Activated CD4-positive, alpha-beta T cell treated with anti-CD3 and anti-CD28 coated beads, Interleukin-2, Interleukin-6, amounts not matched to agents 100 ng/mL and 50 ng/mL, durations not matched to agents 16 hours and 8 hours (primary cell): ENCODE measurements at places on chromosomes 7 and 10.
A peak's percentile ranks its signal among the peaks of the same experiment; 100 is the strongest.

GRCh38 chr10:115657161-115657860 lies 564.1 kb downstream of the ATRNL1 start:
- no peak for DNase-seq

- peak; percentile 50 for DNase-seq
Observed at GRCh38 chr7:22700559-22701002, 26.4 kb upstream of the IL6 start.

GRCh38 chr10:46222364-46222935 lies 64.3 kb upstream of the ANTXRL start:
- no peak for DNase-seq

DNA sequence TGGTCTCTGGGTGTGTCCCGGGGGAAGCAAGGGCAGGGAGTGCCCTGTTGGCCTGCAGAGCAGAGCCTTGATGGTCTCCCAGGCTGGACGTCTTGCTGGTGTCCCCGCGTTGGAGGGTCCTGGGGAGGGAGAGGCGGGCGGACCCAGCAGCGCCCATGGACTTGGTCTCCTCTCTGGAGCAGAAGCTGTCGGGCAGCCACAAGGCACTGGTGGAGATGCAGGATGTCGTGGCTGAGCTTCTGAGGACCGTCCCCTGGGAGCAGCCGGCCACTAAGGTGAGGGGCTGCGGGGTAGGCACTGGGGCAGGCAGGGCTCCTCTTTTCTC lies 20.9 kb downstream of the TTYH3 start:
- DNase-seq: no peak

DNA sequence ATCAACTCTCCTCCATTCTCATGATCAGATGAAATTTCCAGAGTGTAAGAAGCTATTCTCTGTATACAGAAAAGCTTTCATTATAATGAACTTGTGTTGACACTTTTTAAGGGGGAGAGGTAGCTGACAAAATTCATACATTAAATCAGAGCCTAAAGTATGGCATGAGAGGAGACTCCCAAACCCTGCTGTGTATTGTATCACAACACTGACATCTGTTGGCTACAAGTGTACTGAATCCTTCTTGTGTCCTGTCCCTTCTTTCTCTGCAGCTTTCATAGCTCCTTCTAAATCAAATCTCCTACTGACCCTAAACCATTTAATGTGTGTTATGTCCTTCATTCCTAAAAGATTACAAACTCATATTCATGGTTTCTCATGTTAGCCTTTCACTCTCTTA lies 70.9 kb downstream of the GCC1 start:
- peak; percentile 32 for DNase-seq

DNA sequence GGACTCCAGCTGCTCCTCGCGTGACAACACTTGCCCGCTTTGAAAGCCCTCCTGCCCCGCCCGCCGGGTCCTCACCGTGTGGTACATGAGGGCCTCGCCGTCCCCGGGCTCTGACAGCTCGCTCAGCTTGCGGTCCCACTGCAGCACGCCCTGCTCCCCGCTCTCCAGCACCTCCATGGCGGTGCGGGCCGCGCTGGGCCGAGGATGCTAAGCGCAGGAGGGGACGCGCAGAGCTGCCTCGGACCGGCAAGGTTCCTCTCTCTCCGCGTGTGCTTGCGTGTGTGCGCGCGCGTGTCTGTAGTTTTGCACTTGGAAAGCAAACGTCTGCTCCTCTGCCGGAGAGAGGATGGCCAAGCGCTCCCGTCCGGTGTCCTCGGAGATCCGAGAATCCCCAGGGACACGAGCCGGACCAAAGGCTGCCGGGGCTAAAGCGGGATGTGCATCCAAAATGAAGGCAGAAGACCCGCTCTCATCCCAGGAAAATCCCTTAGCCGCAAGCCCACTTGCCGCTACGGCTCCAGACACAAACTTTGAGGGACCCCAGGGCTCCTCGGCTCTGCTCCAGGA lies at the start of gene CREB3L2:
Gene CREB3L2 (minus strand): TSS at position 558 of the 567 bp plus-strand sequence. CDS start 381 bp downstream, at position 177.
- peak; percentile 74 for DNase-seq

DNA sequence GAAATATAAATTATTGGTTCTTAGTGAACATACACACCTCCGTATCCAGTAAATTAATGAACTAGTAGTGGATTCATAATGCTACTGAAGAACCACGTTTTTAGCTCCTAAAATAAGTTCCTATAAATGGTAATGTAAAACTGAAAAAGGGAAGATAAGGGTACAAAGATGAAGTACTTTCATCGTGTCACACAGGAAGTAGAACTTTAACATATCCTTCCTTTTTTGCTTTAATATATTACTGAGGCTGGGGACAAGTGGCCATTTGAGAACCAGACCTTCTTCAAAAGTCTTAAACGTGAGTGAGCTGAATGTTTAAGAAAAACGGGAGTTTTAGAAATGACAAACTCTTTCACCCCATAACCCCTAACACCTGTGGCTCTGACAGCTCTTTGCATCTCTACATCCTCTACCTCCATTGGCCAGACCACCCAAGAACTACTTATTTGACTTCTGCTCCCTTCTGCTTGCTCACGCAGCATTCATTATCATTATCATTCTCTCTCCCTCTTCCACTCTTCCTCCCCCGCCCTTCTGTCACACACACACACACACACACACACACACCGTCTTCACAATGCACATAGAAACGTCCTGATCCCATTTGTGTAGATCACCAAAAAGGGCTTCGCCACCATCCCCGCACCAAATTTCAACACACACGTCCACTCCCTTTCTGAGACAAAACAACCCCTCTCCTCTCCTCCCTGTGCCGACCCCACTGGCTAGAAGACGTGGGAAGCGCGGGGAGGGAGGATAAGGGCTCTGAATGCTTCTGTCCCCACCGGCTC lies 677 bp downstream of the SKAP2 start:
- peak; percentile 22 for DNase-seq

- DNase-seq: no peak
Observed at GRCh38 chr7:139990571-139991268, 72.0 kb downstream of the PARP12 start.

- DNase-seq: no peak
Observed at GRCh38 chr7:6650086-6650485, 13.0 kb downstream of the ZNF316 start.

DNA sequence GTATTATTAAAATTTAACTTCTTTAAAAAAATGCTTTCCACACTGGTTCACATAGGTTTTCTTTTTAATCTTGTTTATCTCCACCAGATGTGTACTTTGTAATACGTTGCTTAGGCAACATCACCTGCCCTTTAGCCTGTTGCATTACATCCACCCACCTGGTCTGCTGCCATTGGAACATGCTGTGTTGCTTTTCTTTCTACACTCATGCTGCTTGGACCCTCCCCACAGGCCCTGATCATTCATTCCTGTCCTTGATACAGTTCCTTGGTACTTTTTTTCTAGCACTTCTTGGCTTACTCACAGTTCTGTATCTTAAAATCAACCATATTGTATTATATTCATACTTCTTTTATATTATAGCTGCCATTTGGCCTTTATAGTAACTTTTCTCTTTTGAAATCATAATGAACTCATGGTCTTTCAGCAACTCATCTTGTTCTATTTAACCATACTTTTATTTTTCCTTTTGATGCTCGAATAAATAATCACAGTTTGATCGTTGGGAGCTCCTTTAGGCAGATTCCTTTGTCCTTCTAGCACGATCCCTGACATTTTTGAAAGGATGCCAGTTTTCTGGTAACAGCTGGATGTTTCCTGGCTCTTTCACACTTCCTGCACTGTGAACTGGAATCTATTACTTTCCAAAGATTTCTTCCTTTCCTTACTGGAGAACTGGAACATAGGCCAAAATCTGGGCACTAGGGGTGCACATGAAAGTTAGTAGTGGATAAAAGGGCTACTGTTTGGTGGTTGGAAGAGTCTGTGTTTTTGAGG lies 125.1 kb downstream of the CDK14 start:
- no peak for DNase-seq

- no peak for DNase-seq
Observed at GRCh38 chr10:7606951-7607404, 59.8 kb downstream of the ITIH5 start.

DNA sequence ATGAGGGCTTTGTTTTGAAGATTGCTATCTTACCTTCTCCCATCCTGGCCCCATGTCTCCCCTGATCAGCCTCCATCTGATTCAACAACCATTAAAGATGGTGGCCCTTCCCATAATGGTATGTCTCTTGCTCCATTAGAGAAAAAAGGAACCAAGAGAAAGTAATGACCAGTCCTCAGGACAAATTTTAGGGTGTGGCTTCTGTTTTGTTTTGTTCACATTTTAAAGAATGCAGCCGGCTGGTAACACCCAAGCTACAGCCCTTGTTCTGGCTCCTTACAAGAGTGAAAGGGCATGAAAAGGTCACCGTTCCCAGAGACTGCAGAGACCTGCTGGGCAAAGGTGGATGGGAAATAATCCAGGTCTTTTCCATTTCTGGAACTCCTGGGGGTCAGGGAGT lies 287.9 kb upstream of the NEBL start:
- no peak for DNase-seq

GRCh38 chr10:43130770-43131171 lies 7.5 kb upstream of the CSGALNACT2 start:
- DNase-seq: no peak

GRCh38 chr10:31317652-31318381 lies 1.2 kb upstream of the ZEB1 start:
- DNase-seq: no peak

DNA sequence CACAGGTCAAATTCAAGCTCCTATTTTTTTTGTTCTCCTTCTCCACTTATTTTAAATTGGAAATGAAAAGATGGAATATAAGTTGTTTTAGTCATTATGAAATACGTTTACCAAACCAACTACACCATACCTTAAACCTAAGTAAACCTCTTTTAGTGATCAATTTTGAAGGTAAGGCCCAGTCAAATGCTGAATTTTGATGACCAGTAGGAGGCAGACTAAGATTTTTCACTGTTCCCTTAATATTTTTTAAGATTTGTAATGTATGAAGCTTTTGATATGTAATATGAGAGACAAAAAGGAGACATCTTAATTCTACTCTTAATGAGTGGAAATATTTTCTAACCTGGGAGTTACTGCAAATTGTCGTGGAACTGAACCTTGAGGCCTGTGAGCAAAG lies 311.6 kb downstream of the EXOC4 start:
- no peak for DNase-seq

GRCh38 chr7:155804897-155805825 lies 7.1 kb downstream of the SHH start:
- DNase-seq: peak; percentile 69

DNA sequence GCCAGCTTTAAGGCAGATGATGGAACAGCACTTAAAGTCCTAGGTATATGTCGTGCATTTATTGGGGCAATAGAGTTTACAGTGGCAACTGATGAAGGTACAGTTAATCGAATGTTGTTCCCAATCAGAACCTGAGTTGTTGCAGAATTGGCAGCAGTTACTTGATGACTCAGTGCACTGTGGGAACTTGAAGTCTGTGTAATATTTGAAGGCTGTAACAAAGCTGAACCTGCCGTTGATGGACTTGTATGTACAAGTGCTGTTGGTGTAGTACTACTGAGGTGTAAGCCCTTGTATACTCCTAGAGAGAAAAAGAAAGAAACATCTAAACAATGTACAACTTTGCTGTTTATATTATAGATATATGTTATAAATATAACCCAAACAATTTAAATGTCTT lies 75.3 kb downstream of the EPC1 start:
- no peak for DNase-seq

DNA sequence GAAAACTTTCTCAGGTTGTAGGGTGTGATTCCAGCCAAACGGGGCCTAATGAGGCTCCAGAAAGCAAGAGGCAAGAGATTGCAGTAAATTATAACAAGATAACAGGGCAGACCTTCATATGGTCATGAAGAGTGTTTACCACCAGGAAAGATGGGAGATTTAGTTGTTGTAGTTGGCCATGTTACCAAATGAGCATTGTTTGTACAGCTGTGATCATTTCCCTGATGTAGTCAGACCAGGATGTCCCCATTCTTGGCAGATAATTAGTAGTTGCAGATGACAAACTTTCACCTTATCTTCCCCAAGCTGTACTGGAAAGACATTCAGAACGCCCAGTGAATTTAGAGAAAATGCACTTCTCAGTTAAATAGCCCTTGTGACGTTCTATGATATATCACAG lies 630.8 kb downstream of the ANKRD7 start:
- DNase-seq: no peak

GRCh38 chr10:86371116-86371515 lies 4.5 kb upstream of the GRID1 start:
- no peak for DNase-seq

GRCh38 chr10:126402721-126403695 lies 14.7 kb upstream of the ADAM12 start:
- DNase-seq: no peak

- peak; percentile 5 for DNase-seq
Observed at GRCh38 chr7:148398844-148399365, 191.7 kb upstream of the C7orf33 start.

DNA sequence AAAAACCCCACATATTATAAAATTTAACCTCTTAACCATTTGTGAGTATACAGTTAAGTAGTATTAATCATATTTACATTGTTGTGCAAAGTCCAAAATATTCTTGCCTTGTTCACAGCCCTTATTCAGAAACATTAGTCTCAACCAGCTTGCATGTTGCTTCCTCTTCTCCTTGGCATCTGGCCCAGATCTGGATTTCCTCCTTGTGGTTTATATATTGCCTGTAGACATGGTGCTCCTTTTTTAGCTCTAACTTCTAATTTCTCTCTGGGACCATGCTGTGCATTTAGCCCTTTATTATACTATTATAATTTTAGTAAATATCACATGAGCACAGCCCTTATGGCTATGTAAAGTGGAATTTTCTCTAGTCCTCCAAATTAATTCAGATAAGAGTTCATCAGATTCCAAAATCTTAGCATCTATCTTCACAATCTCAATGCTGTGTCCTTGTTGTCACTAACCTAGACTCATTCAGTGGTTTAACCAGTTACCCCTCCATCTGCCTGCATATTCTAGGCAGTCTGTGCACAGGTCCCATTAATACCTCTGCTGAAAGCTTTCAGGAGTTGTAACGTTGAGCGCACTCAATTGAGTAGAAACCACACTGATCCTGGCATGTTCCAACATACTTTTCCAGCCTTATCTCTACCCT lies 7.9 kb downstream of the CPED1 start:
- DNase-seq: no peak

GRCh38 chr7:79897166-79897565 lies 237.5 kb upstream of the GNAI1 start:
- no peak for DNase-seq

- DNase-seq: no peak
Observed at GRCh38 chr7:33534833-33535232, 370.5 kb upstream of the BMPER start.

- DNase-seq: no peak
Observed at GRCh38 chr10:102375867-102376266, 19.6 kb upstream of the NFKB2 start.

- DNase-seq: no peak
Observed at GRCh38 chr7:49060743-49061142, 136.4 kb downstream of the CDC14C start.

- DNase-seq: no peak
Observed at GRCh38 chr7:158782761-158783401, 46.4 kb downstream of the ESYT2 start.

DNA sequence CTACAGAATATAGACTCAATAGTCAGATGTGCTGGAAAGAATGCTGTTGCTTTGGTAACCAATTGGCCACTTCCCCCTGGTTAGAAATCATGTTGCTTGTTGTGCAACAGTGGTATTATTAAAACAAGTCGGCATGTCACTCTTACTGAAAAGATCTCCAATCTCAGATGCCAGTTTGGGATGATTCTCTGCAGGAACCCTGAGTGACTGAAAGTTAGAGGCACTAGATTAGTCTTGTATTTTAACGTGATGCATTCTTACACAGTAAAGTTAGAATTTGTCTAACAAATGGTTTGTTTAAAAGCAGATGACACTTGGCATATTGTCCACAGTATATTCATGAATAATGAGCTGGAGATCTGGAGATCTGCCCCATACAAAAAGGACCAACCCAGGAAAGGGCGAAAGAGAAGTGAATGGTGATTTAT lies 287.6 kb downstream of the TWIST1 start:
- no peak for DNase-seq

- DNase-seq: peak; percentile 62
Observed at GRCh38 chr7:37408291-37409228, 40.1 kb downstream of the ELMO1 start.
